ENCODE measurements at places on chromosomes 6 and 20.

GRCh38 chr6:45169815-45170214 is 158.3 kb upstream of the RUNX2 start:
- DNase-seq: no peak

DNA sequence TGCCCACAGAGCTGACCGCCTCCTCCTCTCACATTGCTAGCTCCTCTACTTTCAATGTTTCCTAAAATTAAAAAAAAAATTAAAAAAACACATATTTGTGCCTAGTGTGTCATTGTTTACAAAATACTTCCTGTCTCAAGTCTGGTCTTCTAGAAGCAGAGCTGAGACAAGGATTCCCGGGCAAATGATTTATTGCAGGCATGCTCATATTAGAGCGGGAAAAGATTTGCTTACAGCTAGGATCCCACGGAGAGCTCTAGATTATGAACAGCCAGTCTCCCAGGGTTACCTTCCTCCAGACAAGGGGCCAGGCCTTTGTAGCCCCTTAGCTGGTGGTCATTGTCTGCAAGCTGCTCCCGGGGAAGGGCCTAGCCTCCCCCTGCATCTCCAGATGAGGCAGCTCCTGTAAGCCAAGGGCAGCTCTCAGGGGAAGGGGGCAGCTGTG is 9.4 kb downstream of the PACSIN1 start:
- DNase-seq: no peak

GRCh38 chr6:16432075-16433032 is 194.0 kb downstream of the GMPR start:
- DNase-seq: no peak

DNA sequence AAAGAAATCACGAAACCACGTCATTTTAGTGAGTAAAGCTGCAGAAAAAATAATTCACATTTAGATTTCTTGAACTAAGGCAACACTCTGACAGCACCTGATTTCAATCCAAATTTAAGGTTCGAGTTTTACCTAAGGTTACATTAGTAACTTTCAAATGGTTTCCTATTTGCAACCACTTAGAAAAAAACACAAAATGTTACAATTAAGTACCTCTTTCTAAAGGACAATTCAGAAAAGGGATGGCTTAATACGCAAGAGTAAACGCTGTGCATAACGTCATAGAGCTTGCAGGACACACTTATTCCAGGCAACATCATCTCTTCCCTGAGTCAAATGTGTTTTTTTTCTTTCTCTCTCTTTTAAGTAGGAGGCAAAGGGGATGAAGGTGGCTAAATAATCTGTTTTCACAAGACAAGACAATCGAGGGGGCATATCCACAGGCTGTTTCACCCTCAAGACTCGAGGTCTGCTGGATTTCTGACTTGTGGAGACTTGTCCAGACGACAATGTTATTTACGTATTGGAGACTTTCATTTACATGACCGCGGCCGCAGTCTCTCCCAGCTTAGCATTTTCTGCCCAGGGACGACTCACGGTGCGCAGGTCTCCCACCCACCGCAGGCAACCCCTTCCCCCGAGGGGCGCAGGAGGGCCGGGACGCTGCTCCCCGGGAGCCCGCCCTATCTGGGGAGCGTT is 86.0 kb downstream of the SESN1 start:
- DNase-seq: peak; percentile 46

DNA sequence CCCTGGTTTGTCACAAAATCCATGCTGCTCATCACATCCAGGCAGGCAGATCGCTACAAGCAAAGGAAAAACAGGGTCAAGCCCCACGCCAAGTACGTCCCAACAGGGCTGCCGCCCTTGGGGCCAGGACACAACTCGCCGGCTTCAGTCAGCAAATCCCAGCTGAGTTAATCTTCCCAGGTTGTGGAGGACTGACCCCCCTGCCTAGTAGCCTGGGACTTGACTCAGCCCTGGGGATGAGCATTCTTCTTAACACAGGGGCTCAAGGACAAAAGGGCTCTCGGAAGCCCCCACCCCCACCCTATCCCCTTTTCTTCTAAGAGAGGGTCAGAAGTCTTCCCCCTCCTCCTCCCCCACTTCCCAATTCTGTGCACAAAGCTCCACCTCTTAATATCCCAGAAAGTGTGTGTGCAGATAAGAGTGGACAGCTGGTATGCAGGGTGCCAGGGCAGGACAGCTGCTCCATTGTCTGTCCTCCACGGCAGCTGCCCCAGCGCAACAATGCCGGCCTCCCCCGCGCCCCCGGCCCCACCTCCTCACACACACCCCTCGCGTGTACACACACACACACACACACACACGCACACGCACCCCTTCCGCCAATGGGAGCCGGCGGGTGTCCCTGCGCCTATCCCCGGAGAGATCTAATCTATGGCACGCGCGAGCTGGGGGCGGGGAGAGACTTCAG is 4.5 kb downstream of the DLL1 start:
- peak; percentile 45 for DNase-seq

DNA sequence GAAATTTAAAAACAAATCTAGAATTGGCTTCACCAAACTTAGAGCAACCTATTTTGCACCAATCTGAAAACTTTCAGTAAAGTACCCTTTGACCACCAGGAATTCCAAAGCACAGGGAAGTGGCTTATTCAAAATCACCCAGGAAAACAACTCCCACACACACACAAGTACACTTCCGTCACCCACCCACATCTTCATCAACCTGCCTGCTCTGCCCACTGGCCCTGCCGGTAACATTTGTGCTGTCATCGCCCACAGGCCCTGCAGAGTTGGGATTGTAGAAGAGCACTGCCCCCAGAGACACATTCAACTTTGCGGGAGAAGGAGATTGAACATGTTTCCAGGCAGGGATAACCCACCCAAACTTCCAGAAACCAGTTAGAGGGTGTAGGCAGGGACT is 19.3 kb upstream of the SCML4 start:
- no peak for DNase-seq

Data from NCI-H748 treated with DMSO at 0.1 percent for 48 hours (cell line).